ENCODE measurements at places on chromosomes 13 and 19.

DNA sequence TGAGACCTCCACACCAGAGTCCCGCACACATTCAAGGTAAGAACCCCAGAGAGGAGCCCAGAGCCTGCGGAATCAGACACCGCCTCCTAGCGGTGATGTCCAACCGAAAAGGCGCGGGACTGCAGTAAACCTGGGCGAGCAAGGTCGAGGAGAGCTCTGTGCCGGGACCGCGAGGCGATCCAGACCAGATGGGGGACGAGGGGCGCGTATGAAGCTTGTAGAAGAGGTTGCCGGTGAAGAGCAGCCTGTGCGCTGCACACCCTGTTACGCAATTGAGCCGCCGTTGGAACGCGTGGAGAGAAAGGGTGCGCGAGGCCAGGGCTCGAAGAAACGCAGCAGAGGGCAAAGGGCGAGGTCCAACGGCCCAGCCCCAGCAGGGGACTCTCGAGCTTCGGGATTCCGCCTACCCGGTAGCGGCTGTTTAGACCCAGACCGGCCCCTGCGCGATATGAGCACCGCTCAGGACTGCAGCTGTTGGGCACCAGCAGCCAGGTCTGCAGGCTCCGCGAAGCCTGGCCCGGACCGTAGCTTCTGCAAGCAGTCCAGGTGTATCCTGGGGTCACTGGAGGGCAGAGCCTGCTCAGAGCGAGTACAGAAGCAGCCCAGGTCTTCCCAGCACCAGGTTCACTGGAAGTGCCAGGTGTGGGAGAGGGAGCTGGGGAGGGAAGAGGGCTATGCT is 65.9 kb upstream of the ZNF599 start:
- no peak for DNase-seq

GRCh38 chr19:4609878-4610511 is 29.3 kb upstream of the TNFAIP8L1 start:
- DNase-seq = no peak

- DNase-seq = no peak
Measured at GRCh38 chr13:104025303-104025702, 959.1 kb upstream of the SLC10A2 start.

GRCh38 chr19:5628919-5629481 is 6.1 kb downstream of the SAFB start:
- no peak for DNase-seq

DNA sequence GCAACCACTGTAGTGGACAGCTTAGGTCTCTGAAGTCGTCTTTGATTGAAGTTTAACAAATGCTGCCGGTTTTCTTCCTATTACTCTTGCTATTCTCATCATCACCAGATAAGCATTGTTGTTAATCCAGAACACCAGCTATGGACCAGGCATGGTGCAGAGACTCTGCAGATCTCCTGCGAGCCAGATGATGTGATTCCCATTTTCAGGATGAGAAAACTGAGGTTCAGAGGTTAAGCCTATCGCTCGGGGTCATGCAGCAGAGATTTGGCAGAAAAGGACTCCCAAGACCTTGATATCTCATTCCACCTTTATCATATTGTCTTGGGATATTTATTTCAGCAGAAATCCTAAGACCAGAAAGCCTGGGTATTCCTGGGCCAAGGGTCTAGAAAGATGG is 16.5 kb upstream of the CABP5 start:
- DNase-seq = no peak
